Mucosa of descending colon (tissue), 3 donors: ENCODE measurements at places on chromosomes 5 and 9. TPM values are rescaled to one million over a fixed set of nuclear protein-coding genes. Genes with fewer than 3 reads are reported as not detected.

DNA sequence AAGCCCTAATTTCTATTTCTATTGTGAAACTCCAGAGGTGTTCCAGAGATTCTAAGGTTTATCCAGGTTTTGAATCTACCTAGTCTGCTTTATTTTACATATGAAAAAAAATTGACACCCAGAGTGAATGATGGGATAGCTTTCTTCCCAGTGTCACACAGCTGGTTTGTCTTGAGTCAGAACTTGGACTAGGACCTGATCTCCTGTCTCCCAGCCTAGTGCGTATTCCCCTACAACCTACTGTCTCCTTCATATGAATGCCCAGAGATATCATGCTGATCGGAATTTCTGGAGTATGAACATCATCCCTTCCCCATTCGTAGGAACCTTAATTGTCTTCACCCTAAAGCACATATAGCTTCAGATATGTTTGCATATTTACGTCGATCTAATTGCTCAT, 524.2 kb downstream of the SPATA31D1 start:
- no peak for DNase-seq

The PROB1 gene
- 0.94 TPM for total RNA-seq

GRCh38 chr5:177982072-177982727, 13.8 kb downstream of the PROP1 start:
- DNase-seq = peak; percentile 41

- no peak for DNase-seq
Observed at GRCh38 chr9:93823245-93824072, 131.7 kb downstream of the BARX1 start.

The OTP gene
- not detected for total RNA-seq

The ST6GALNAC4 gene
- total RNA-seq = 31.0 TPM

DNA sequence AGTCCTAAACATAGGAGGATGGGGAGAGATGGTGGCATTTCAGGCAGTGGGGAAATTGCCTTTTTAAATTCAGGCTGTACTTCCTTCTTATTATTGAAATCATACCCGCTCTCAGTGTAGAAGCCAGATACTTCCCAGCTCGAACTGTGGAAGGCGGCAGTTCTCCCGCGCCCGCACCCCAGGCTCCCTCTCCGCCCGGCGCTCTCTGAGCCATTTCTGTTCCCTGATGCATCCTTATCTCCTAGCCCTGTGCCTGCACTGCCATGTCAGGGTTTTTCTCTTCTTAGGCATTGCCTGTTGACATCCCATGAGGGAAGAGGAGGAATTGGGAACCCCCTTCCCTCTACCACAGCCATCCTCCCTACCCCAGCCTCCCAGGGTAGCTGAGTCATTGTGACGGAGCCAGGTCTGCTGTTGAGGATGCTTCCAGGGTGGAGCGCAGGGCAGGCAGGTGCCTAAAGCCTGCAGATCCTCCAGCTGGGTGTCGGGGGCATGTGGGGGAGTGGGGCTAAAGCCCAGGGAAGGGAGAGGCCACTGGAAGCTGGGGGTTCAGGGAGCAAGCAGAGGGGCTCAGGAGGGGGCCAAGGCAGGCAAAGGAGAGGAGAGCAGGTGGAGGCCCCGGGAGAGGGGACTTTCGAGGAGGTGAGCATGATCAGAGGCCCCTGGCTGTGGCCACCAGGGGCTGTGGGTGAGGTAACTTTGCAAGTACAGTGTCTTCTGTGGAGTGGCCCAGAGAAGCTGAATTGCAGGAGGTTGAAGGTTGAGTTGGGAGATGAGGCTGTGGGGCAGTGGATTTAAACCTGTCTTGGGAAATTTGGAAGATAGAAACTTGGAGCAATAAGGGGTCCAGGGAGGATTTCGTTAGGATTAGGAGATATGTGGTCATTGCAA, 16.2 kb downstream of the LAMC3 start:
- DNase-seq = no peak

DNA sequence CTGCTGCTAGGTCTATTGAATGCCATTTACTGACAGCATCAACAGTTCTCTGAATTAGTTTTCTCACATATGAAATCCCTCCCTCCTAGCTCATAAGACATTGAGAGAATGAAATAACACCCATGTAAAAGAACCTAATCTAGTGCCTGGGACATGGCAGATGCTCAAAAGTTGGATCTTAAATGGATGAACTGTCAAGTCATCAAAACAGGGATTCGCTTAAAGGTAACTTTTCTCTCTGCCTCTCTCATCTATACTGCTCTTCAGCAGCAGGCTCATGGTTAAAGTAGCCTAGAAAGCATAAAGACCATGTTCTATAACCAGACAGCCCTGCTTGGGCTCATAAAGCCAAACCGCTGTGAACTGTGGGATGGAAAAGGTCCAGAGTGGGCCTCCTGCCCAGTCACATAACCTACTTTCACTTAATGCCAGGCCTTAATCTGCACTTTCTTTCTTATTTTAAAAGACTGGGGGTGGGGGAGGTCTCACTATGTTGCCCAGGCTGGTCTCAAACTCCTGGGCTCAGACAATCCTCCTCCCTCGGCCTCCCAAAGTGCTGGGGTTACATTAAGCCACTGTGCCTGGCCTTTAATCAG, 3.7 kb downstream of the TMEM245 start:
- DNase-seq = no peak
